ENCODE measurements at places on chromosomes 7 and 10.

- DNase-seq, result no peak
Observed at GRCh38 chr7:120924837-120925236, 25.7 kb upstream of the ING3 start.

GRCh38 chr7:94907811-94908322 is 473 bp downstream of the PPP1R9A start:
- DNase-seq, result no peak

- DNase-seq, result peak; percentile 66
Observed at GRCh38 chr7:98802088-98802780, 67.6 kb downstream of the TMEM130 start.

DNA sequence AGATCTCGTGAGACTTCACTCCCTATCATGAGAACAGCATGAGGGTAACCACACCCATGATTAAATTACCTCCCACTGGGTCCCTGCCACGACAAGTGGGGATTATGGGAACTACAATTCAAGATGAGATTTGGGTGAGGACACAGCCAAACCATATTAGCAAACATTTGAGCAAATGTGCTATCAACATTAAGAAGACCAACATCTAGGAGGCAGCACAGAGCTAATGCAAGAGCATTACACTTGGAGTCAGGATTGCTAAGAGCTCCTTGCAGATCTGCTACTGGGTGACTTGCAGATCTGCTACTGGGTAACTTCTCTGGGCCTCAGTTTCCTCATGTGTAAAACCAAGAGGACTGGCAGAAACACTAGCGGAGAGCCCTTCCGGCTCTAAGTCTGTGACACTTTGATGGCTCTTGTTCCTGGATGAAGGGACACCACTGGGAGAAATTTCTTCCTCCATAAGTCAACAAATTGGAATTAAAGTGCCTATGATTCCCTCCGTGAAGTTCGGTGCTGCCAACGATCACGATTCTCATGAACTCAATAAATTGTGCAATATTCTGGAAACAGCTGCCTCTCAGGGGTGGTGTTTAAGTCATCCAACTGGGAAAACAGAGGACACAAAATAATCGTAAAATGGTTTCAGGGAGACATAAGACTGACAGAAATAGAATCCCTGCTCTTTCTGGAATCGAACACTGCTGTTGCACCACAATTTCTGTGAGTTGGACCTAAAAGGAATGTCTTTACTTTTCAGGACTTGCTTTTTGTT is 115.8 kb upstream of the ITGB1 start:
- no peak for DNase-seq

DNA sequence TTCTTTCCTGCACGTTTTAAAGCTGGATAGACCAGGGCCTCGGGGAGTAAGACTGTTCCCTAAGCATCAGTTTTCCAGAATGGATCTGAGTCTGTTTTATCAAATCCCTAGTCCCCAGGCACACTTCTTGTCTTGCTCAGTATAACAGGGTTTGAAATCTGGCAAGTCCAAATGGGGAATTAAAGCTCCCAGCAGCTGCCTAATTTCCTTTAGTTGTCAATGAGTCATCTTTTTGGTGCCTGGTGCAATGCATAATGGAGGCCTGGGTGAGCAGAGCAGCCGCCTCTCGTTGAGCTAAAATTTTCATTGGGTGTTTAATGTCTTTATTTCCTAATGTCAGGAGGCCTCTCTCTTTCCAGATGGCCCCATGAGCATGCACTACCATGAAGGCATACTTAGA is 87.9 kb downstream of the STRA8 start:
- no peak for DNase-seq

DNA sequence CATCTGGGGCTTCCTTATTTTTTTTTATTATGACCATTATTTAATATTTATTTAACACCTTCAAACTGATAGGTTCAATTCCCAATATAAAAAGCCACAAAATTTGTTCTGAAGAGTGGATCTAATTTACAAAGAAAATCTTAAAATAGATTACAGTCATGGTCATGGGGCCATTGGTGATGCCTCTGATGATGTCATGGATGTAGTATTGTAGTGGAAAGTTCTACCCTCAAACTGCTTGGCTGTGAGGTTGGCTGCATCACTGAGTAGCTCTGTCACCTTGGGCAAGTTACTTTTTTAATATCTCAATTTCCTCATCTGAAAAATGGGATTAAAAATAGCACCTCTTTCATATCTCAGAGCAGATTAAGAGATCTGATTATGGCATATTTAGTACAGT is 128.5 kb downstream of the DKK1 start:
- no peak for DNase-seq

- no peak for DNase-seq
Observed at GRCh38 chr7:101939136-101939695, 121.8 kb downstream of the CUX1 start.

- DNase-seq, result no peak
Observed at GRCh38 chr10:31207636-31208035, 111.4 kb upstream of the ZEB1 start.

GRCh38 chr10:29746080-29746797 is 111.5 kb upstream of the SVIL start:
- peak; percentile 71 for DNase-seq

DNA sequence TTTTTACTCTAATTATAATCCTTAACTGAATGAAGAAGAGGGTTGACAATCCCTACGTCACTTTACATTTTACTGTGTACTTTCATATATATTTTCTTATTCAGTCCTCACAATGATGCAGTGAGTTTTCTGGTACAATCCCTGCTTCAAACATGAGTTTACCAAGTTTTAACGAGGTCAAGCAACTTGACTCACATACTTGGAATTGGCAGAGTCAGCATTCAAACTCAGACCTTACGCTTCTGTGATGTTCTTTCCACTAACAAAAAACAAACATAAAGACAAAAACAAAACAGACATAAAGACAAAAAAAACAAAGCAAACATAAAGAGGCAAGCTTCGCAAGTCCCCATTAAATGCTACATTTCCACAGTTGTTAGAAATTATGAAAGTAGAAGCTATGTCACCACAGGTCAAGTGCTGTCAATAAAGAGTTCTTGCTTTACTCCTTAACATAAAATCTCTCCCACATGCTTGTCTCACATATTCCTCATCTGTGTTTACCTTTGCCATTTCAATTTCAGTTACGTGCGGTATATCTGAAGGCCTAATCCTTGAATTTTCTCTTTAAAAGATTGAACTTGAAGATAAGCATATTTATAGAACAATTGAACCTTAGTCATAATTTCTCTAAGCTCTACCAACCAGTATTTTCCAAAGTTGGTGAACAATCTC is 217.3 kb downstream of the CELF2 start:
- DNase-seq, result no peak

DNA sequence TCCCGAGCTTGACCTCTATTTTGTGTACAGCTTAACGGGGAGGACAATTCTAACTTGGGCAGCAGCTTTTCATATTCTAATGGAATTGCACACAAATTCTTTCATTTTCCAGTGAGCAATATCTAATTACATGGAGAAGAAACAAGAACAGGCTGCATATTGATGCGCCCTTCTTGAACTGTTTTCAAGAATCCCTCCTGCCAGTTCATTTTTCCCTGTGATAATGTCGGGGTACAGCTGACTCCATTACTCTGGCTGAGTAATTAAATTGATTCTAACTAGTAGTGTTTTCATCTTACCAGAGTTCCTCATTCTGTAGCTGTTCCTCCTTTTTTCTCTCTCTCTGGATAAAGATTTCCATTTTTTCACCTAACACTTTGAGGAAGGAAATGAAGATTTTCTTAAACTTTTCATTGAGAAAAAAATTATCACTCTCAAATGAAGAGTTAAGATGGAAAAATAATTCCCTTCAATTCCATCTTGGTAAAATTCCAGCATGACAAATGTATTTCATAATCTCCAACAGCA is 190.9 kb downstream of the FANK1 start:
- no peak for DNase-seq

DNA sequence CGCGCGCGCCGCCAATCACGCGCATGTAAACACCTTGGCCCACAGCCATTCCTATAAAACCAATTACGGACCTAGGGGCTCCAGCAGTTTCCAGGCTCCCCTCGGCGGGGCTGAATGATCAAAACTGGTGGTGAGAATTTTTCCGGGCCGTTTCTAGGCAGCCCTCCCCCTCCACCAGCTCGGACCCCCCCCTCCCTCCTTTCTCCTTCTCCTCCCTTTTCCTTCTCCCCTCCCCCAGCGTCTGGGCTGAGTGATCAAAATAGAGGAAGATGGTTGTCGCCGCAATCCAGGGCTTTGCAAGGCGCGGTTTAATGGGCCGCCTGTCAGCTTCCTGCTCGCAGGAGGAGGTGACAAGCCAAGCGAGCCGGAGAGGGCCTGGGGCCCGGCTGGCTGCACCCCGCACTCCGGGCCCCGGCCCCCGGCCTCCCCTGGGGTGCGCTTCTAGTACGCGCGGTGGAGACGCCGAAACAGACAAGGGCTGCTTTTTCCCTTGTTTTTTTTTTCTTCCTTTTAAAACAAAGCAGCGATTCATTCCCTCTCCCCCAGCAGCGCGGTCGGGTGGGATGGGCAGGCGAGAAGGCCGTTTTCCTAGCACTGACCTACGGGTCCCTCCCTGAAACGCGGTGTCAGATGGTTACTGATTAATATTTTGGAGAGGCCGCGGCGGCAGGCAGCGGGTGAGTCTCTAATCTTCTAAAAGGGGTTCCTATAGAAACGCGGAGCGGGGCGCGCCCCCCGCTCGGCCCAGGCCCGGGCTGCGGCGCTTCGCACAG is 528 bp upstream of the TNRC18 start:
- peak; percentile 99 for DNase-seq

DNA sequence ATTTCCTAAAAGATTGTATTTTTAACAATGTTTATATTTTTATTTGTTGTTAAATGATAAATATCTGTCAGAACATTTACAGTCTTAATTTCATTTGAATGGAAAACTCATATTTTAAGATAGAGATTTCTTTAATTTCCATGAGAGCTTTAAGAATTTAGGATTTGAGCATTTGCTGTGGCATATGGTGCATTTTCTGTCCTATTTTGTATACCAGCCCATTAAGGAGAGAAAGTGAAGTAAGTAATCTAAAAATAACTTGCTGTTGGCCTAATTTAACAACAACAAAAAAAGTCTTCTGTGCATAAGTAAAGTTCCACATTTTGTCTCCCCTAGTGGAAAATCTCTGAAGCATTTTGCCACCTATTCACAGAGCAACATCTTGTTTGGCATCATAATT is 190.9 kb upstream of the PPP1R3A start:
- no peak for DNase-seq

GRCh38 chr10:103766751-103767505 is 88.4 kb downstream of the SH3PXD2A start:
- no peak for DNase-seq

GRCh38 chr10:111076682-111077478 is at the start of gene ADRA2A:
TSS of gene ADRA2A (plus strand) at chr10:111077029. CDS start at chr10:111077997, 968 bp downstream.
- peak; percentile 25 for DNase-seq

- DNase-seq, result no peak
Observed at GRCh38 chr7:158268816-158269535, 318.6 kb downstream of the PTPRN2 start.

DNA sequence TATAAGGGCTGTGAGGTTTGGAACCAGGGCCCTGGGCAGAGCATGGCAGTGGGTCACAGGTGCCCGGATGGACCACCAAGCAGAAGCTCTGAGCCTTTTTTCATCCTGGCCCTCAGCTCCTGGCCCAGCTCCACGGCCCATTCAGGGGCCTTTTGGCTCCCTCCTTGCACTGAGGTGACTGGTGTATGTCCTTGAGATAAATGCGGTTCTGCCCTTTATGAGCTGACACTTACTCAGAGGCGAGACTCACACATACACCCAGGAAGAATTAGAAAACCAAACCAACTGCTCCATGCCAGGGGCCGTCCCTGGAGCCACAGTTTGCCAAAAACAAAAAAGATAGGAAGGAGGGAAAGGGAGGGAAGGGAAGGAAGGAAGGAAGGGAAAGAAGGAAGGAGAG is 49.7 kb downstream of the CUZD1 start:
- DNase-seq, result no peak

DNA sequence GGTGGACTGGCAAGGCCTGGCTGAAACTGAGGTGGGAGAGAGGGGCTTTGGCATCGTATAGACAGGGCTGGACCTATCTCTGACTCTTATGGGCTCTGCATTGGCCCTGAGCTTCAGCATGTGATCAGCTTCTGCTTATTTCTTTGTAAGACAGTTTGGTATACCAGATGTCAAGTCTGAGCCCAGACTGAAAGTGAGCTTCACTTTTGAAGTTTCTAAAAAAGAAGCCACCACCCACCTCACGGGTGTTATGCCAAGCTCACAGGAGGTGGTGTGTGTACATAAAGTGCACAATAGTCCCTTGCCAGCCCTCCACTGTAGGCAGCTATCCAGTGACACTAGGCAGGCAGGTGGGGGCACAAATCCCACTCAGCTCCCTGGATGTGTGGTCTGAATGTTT is 68.7 kb upstream of the SEPHS1 start:
- no peak for DNase-seq

DNA sequence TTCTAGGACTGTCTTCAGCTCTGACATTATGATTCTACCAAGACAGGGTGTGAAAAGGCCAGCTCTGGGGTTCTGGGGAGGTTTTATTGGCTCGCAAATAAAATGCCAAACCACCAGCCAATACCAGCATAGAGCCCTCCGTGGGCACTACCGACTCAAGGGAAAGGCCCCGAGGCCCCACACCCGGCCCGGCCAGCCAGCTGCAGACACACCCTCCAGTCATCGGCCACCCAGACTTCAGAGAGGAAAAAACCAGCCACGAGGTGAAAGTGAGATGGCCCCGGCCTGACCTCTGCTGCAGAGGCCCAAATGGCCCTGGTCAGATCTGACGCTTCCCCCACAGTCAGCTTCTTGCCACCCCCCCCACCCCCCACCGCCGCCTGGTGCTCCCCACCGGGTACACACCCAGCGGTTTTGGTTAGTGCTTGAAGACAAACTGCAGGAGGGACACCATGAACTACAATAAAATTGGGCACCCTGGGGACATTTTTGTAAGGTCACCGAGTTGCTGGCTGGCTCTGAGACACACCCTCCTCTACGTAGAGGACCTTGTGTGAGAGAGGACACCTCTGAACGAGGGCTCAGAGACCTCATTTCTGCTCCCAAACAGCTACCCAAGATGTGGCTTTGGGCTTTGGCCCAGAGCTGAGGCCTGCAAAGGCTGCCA is 79.9 kb downstream of the PRKAG2 start:
- DNase-seq, result no peak

GRCh38 chr10:58239561-58240169 is 28.0 kb downstream of the IPMK start:
- DNase-seq, result no peak

Data from muscle of back (tissue), 13 donors.